Activated CD4-positive, alpha-beta T cell treated with anti-CD3 and anti-CD28 coated beads, Interleukin-2, amount 10 ng/mL, durations not matched to agents 7 days and 5 days (primary cell): ENCODE measurements at places on chromosomes 4 and X. TPM values are rescaled to one million over a fixed set of nuclear protein-coding genes. Genes with fewer than 3 reads are reported as not detected.

ITGB1BP2 gene
- 4.7 TPM for total RNA-seq

UGT2B15 gene
- total RNA-seq = not detected

SYTL4 gene
- not detected for total RNA-seq

ELF4 gene
- 49.5 TPM for total RNA-seq

COL4A5 gene
- not detected for total RNA-seq

DAPP1 gene
- 39.5 TPM for total RNA-seq

PRSS12 gene
- total RNA-seq = not detected

FAT1 gene
- 0.27 TPM for total RNA-seq

ARX gene
- total RNA-seq = not detected

BMX gene
- total RNA-seq = not detected

PNMA5 gene
- total RNA-seq = 0.10 TPM

FAM193A gene
- 33.2 TPM for total RNA-seq

SAGE1 gene
- not detected for total RNA-seq

TMSB15C gene
- total RNA-seq = 4.1 TPM

PARM1 gene
- total RNA-seq = not detected

ALPK1 gene
- total RNA-seq = 18.3 TPM

ARAF gene
- 76.9 TPM for total RNA-seq
